Omental fat pad (tissue), 4 donors: ENCODE measurements at places on chromosomes 7 and 10.

DNA sequence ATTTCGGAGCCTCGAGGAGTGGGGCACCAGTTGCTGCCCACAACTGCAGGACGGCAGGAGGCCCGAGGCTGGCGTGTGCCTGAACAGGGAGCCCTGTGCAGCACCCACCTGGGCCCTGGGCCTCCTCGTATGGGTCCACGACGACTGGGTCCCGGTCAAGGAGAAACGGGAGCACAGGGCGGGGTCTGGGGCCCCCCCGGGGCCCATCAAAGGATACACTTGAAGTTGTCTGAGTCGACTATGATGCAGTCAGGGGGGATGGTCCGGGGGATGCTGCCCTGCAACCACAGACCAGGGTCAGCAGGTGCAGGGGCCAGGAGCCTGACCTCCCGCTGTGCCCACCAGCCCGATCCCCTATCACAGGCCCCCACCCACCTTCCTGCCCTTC lies 28.5 kb upstream of the NKX6-2 start:
- DNase-seq: no peak

- DNase-seq: no peak
These were observed 166.3 kb downstream of the NEURL1 start for GRCh38 chr10:103659674-103660363.

DNA sequence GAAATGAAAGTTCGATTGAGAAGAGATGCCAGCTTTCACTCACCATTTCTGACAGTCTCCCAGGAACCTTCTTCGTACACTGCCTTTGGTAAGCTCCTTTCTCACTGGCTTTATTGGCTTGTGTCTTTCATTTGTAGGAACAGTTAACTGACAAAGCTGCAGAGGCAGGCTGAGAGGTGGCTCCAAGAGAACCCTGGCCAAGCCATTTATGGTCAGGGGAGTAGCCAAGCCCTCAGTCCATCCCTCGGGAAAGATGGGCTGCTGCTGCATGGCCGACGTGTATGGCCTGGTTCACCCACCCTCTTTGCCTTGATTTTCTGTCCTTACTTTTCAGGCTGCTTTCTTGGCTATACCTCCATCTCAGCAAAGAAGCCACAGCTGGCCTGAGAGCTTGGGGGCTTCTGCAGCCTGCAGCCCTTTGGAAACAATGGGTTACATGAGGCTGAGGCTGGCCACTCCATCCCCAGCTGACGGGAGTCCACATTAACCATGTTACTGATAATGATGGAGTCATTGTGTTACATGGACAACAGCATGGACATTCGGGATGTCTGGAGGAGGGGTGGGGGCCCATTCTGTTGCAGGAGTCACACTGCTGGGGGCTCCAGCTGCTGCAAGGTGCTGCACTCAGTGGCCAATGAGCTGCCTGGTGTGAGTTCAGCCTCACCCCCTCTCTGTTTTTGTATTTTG lies at the start of gene OPALIN:
OPALIN (minus strand) TSS at position 152 of the 690 bp plus-strand sequence; CDS start at position 46, 106 bp downstream.
- DNase-seq: no peak

GRCh38 chr10:49360271-49361177 lies 35.4 kb downstream of the DRGX start:
- DNase-seq: no peak

DNA sequence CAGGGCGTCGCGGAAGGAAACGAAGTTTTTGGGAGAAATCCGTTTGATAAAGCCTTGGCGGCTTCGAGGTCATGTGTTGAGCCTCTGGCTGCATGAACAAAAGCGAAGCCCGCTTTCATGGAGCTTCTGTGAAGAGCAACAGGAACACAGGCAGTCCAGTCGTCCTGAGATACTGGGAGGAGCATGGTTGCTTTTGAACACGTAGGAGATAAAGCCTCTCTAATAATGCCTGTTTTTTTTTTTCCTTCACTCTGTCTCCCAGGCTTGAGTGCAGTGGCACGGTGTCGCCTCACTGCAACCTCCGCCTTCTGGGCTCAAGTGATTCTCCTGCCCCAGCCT lies 473 bp upstream of the ZNF32 start:
- DNase-seq: no peak

DNA sequence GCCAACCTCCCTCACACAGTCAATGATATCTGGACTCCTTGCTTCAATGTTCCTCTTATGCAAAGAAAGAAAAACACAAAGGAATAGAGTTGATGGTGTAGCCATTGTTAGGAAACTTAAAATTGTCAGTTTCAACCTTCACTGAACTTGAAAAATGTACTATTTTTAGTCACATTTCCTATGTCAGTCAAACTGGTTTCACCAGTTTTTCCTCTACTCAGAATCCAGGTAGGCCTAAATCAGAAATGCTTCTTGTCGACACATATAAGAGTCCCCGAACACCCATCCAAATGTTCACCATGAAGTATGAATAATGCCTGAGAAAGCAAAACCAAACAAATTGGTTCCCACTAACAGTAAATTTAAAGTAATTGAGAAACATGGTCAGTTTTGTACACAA lies 42.4 kb upstream of the ZMYND11 start:
- no peak for DNase-seq

DNA sequence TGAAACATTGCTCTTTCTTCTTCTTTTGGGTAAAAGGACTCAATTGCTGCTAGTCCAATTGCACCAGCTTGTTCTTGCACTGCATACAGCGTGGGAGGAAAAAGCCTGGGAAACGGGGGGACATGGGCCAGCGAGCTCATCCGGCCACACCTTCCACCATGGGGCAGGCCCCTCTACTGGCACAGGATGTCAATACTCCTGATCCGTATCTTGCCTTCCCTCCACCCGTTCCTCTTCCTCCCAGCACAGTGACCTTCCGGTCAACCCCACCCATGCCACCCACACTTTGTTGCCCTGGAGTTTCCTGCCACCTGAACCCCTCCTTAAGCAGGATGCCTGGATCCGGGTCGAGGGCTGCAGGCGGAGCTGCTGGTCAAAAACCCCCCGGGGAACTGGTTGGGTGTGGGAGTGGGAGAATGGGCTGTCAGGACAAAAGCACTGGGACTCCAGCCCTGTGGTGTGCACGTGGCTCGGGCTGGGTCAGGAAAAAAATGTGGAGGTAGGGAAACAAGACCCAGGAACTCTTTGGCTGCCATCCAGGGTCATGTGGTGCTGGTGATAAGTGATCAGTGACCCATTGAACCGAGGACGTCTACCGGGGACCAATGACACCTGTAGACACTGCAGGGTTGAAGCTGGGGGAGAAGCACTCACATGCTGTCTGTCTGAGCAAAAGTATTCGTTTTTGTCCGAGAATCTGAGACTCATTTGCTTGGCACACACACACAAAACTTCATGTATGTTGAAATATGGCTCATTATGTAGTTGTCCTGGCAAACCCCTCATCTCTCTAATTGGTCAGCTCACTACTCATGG lies 8.1 kb downstream of the IL2RA start:
- DNase-seq: no peak

DNA sequence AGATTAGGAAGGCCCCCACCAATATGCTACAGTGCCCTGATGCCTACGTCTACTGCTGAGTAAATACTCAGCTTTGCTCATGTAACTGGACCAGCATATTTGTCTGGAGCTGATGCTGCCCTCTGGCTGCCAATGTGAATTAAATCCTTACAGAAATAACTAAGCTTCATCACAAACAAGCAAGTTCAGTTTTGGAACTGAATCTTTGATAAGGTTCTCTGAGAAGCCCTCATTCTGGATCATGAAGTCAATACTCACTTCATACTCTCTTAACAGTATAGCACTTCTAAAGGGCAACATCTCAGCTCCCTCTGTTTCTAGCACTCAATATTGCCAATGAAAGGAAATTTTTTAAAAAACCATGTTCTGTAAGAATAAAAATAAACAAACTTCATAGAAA lies 246.7 kb downstream of the ETV1 start:
- DNase-seq: no peak

DNA sequence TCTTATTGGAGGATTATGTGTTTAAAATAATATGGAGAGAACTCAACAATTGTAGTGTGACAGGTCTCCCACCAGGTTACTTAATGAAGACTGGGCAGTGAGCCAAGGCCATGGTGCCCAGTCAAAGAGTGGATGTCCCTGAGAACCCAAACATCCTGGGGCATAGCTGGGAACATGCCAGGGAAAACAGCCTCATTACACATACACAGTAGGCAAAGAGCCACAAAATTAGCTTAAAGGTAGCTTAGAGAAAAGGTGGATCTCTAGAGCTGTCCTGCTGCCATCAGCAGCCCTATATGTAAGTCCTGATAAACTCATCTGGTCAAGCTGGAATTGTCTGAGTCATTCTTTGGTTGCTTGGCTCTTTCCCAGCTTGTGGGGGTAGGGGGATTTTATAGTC lies 287.8 kb downstream of the PHF14 start:
- no peak for DNase-seq

GRCh38 chr10:25678666-25679065 lies 255.4 kb upstream of the MYO3A start:
- DNase-seq: no peak

DNA sequence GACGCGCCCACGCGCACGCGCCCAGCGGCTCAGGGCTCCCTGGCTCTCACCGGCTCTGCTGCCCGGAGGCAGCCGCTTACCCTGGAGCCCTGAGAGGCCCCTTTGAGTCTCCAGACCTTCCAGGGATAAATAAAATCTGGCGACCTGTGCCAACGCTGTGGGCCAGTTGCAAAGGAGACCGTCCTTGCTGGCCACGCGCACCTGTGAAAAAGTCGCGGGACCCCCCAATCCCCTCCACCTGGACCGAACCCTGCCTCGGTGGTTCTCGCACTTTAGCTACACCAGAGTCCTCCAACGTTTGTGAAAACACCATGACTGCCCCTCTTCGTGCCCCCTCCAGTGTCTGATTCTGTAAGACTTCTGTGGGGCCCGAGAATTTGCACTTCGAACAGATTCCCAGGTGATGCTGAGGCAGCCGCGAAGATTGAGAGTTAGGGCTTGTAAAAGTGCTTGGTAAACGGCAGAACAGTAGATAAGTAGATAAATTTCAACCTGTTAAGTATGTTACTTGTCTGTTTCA lies 102.4 kb upstream of the SVIL start:
- DNase-seq: no peak

- no peak for DNase-seq
These were observed 113.4 kb downstream of the DIP2C start for GRCh38 chr10:576130-576465.

- no peak for DNase-seq
These were observed 122.8 kb upstream of the CTTNBP2 start for GRCh38 chr7:117995850-117996650.

DNA sequence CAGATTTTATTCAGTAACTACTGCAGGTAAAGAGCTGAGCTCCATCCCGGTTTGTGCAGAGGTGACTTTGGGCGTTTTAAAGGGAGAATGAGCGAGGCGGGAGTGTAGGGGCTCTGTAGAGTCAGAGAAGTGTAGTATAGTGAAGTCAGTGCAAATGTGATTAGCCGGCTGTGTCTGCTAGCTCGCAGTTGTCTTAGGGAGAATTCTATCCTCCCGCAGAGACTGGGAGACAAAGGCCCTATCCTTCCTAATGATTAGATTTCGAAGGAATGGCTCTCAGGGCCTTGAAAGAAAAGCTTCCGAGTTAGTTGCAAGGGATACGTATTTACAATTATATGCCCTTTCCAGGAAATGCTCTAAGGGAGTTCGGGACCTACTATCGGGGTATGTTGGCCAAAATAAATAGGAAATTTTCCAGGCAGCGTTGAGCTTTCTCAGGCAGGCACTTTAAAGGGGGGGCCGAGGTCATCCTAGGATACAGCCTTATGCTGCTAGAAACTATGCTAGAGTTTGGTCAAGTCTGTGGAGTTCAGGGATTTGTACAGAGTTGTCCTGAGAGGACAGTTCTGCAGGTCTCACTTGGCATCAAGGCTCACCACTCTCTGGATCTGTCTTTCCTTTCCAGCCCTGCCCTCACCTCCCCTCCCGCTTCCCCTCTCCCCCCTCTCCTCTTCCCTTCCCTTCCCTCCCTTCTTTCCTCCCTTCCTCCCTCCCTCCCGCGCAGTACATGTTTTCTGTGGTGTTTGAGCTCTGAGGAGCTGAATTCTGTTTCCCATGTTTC lies 825 bp downstream of the MRPL32 start:
- DNase-seq: no peak

- no peak for DNase-seq
These were observed 296.0 kb upstream of the MKI67 start for GRCh38 chr10:128422190-128422589.

GRCh38 chr7:102935450-102936115 lies 22.8 kb downstream of the LRRC17 start:
- no peak for DNase-seq

- DNase-seq: no peak
These were observed 11.7 kb upstream of the GPR141 start for GRCh38 chr7:37671876-37672275.

GRCh38 chr7:24912424-24912823 lies 67.6 kb downstream of the OSBPL3 start:
- no peak for DNase-seq

DNA sequence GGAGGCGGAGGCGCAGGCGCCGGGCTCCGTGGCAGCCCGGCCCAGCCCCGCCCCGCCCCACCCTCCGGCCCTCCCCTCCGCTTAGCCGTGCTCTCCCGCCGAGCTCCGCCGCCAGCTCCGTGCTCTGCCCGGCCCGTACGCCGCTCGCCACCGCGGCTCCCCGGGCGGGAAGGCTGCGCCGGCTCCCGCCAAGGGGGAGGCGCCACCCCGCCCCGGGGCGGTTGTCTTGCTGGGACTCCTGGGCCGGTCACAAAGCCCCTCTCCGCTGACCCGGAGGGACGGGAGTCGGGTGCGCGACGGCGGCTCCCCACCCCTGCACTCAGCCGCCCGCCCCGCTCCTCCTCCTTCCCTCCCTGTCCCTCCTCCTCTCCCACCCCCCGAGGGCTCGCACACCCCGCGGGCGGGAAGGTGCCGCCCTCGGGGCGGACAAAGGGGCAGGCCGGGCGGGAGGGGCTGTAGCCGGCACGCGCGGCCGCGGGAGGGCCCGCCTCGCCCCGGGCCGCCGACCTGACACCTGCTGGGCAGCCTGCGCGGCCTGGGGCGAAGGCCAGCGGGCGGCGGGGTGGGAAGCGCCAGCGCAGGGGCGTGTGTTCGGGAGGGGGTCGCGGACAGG lies 11.5 kb upstream of the SP8 start:
- DNase-seq: no peak

GRCh38 chr7:4066626-4067475 lies 615.2 kb upstream of the FOXK1 start:
- no peak for DNase-seq

- DNase-seq: no peak
These were observed 643 bp downstream of the KAT6B start for GRCh38 chr10:74827045-74827441.
